ENCODE measurements at places on chromosomes 7 and 10.
A peak's percentile ranks its signal among the peaks of the same experiment; 100 is the strongest.

DNA sequence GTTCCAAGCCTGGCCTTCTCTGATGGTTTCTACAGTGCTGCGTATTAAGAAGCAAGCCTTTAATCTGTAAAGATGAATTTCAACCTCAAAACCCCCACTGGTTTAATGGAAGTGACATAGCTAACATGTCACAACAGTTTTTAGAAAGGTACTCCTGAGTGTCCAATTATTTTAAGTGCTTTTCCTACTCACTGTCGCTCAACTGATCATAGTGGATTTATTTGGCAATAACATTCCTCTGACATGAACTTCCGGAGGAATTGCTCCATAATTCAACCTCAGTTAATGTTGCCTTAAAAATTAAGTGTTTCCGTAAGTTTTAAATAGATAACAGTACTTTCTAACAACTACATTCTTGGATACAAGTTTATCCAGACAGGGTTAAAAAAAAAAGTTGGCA is 57.5 kb downstream of the AGMO start:
- DNase-seq: no peak

- DNase-seq: peak; percentile 23
These were observed 116.4 kb downstream of the ITGB8 start for GRCh38 chr7:20447021-20447650.

- no peak for DNase-seq
These were observed 4.2 kb downstream of the NUB1 start for GRCh38 chr7:151345576-151346469.

- no peak for DNase-seq
These were observed 78.6 kb upstream of the DYNC1I1 start for GRCh38 chr7:95693551-95694333.

- no peak for DNase-seq
These were observed 216.3 kb upstream of the NRP1 start for GRCh38 chr10:33550811-33551210.

DNA sequence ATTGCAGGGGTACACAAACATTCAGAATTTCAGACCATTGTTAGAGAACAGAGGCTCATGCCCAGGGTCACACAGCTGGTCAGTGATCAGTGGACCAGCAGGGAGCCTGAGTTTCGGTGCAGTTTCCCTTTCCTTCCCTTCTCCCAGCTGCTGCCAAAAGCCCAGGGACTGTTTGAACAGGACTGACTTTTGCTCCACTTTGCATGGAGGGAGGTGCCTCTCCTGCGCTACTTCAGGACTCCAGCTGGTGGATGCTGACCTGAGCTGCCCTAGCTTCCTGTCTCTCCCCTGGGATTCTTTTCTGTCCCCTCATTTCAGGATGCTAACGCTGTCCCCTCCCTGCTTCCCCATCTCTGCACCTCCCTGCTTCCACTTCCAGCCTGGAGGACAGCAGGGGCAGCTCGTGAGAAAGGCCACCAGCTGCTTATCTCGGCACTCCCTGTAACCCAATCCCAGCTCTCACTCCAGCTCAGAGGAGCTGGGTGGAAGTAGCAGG is 14.5 kb downstream of the SH2D4B start:
- no peak for DNase-seq

- DNase-seq: no peak
These were observed 72.2 kb downstream of the ZNF783 start for GRCh38 chr7:149334219-149334618.

DNA sequence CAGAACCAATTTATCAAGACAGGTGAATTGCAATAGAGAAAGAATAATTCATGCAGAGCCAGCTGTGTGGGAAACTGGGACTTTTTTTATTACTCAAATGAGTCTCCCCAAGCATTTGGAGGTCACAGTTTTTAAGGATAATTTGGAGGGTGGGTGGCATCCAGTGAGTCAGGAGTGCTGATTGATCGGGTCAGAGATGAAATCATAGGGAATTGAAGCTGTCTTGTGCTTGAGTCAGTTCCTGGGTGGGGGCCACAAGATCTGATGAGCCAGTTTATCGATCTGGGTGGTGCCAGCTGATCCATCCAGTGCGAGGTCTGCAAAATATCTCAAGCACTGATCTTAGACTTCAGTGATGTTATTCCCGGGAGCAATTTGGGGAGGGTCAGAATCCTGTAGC is 9.9 kb upstream of the MYO1G start:
- no peak for DNase-seq

DNA sequence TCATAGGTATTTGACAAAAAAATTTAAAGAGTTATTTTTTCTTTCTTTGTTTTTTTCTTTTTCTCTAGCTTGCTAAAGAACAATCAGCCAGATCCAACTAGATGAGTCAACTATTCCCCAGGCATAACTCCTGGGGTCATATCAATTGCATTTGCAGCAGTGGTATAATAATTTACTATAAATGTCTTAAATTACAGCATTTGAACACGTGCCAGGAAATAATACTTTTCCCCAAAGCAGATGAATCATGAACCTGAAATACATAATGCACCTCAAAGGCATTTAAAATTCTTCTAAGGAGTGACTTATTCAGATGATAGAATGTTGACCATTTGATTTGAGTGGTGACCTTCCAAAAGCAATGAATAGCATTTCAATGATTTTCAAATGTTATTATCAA is 190.1 kb downstream of the LRRTM3 start:
- no peak for DNase-seq

DNA sequence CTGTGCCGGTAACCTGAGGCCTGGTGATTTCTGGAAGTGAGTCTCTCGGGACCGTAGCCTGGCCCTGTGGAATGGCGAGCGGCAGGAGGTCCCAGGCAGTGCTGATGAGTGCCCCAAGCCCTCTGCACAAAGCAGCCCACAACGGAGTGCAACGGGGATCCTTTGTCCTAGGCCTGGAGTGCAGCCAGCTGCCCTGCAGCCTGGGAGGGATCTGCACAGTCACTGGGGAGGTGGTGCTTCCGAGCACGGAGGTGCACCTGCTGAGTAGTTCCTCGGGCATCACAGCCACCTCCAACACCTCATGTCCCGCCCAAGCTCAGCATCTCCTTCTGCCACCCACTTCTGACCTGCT is 162.8 kb upstream of the ZMIZ1 start:
- no peak for DNase-seq

DNA sequence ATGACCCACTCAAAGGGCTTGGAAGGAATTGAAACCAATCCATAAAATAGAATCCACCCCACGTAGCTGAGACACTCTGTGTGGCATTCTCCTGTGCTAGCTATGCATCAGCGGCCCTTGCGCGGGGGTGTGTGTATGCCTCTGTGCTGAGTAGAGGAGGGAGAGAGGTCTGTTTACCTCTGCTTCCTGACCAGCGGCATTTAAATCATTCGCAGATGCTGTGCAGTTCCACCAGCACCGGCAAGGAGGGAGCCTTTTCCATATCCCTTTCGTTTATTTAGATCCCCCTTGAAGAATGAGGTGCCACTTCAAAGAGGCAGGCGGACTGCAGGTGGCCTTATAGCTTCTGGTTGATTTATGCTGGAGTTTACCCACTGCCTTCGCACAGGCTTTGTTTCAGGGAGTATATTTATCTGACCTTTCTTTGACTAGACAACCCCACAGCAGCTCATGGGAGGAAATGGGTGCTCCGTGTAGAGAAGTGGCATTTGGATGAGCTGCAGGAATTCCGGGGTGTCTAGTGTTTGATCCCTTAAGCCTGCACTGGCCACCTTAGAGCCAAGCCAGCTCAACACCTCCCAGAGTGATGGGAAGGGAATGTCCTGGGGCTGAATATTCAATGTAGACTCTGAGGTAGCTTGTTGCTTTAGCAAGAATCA is 11.4 kb downstream of the C10orf53 start:
- no peak for DNase-seq

DNA sequence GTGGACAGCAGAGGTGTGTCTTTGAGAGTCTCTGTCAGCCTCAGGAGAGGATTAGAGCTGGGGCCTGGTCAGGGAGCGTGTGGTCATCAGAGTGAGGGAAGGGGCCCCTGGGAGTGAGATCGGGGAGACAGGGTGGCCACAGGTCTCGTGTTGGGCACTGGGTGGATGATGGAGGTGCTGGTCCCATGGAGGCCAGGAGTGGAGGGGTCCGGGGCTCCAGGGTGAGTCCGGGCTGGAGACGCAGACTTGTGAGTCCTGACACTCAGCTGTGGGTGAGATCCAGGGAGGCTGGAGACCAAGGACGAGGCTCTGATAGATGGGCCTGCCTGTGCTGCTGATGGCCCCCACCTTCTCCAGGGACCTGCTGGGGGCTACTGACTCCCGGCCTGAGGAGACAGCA is 88.6 kb downstream of the DYNC2I1 start:
- DNase-seq: no peak

DNA sequence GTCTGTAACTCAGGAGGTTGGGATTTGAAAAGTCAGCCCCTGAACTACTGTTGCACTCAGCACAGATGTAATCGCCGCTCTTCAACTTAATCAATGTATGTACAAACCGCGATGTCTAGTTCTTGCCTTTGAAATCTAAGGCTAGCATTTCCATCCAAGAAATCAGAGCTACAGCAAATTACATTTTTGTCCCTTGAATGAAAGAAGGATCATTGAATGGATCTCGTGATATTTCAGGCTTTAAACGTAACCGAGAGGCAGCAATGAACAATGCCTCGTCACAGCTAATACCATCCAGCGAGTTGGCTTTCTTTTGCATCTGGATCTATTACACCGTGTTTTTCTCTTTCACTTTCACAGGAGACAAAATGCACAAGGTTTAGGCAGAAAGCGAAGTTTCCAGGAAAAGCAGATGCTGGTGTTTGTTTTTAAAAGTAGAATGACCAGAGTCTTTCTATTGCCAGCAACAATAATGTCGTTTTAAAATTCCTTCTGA is 5.5 kb downstream of the SKIDA1 start:
- DNase-seq: no peak

DNA sequence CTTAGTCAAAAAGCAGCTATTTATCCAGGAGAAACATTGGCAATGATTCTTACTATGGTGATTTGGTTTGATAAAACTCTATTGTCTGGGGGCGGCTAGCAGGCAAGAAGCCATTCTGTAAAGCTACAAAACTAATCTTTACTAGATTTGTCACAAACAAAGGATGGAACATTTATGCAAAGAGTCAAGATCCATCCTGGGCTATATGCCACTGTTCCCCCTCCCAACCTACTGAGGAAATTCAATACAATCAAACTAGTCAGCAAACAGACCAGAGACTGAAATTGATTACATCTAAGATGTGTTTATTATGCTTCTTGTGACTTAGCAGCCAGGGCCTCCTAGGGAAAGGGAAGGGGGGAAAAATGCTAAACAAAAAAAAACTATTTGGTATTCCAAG is 397.6 kb downstream of the GPAM start:
- DNase-seq: no peak

DNA sequence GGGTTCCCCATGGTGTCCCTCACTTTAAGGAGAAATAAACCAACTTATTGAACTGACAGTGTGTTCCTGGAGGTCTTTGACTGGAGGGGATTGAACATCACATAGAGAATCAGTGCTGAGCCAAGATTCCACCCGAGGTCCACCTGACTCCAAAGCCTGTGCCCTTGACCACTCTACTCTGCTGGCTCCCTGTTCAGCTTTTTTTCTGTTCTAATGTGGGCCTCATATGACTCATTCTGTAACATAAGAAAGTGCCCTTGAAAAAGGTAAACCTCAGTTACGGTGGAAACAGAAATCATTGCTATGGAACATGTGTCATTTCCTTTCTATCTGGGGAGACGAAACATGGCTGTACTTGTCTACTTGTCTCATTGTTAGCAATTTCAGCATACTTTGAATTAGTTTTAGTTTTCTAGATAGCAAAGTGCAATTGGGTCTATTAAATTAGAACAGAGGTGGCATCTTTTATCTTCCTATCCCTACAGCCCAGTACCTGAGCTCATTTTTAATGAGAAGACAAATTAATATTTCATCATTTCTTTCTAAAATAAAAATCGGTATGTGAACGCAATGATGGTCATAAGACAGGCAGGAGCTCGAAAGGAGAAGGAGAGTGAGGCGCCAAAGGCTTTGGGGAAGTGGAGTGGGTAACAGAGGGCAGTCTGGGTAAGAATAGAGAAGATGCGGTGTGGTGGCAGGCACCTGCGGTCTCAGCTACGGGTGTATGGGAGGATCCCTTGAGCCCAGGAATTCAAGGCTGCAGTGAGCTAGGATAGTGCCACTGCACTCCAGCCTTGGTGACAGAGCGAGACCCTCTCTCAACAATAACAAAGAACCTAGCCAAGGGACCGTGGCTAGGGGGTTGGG is 1.5 kb downstream of the GSDME start:
- peak; percentile 84 for DNase-seq

DNA sequence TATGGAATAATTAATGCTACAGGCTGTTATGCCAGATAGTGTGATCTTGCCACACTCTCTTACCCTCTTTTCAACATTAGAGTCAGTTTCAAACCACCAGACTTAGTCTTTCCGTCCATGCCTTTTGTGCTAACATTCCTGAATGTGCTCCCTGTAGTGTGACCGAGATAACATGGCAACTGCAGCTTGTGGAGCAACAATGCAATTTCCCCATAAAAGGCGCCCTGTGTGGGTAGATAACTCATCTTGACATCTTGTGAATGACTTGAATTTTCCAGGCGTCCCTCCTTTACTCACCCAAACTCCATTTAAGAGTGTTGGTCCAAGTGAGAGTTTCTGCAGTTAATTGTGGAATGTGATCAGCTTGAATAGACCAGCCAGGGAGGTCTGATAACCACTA is 99.6 kb downstream of the DNAH11 start:
- no peak for DNase-seq

GRCh38 chr10:12806228-12807095 is 195.1 kb downstream of the CCDC3 start:
- no peak for DNase-seq

- DNase-seq: no peak
These were observed 157.2 kb downstream of the CHRM2 start for GRCh38 chr7:137025469-137026175.

DNA sequence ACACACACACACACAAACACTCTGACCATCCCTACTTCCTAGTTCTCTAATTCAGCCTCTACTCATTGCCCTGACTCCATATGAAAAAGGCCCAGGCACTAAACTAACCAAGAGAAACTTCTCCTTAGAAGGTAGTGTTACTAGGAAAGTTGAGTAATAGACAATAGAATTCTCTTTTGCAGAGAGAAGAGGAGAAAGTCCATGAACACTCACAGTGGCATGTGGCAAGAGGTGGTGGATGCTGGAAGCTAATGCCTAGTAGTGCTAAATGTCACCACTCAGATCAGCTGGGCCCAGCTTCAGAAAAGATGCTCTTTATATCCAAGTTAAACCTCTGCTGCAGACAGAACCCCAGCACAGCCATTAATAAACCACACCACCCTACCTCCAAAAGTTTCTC is 58.2 kb downstream of the SORBS1 start:
- DNase-seq: no peak

All from GM12878 (cell line).